ENCODE measurements at places on chromosomes 3 and 15.

DNA sequence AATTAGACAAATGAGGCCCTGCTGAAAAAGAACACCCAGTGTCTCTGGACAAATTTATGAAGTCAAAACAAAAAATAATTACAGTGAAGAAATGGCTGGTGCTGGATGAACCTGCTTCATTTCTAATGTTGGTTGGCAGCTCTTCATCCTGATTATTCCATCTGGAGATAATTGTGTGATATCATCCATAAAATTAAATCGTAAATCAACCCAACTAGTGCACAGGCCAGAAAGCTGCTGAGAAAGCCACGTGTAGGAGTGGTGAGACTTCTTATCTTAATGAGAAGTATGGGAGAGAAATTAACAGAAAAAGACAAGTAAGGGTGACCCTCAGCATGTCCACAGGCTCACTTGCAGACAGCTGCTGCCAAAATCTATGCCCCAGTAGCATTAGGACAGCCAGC is 465.2 kb upstream of the TGFBR2 start:
- DNase-seq = no peak

GRCh38 chr15:78052001-78052401 is 25.5 kb downstream of the TBC1D2B start:
- DNase-seq = no peak

GRCh38 chr15:85950101-85950500 is 129.6 kb upstream of the AGBL1 start:
- DNase-seq = no peak

GRCh38 chr3:18761530-18761929 is 336.4 kb upstream of the SATB1 start:
- DNase-seq = no peak

DNA sequence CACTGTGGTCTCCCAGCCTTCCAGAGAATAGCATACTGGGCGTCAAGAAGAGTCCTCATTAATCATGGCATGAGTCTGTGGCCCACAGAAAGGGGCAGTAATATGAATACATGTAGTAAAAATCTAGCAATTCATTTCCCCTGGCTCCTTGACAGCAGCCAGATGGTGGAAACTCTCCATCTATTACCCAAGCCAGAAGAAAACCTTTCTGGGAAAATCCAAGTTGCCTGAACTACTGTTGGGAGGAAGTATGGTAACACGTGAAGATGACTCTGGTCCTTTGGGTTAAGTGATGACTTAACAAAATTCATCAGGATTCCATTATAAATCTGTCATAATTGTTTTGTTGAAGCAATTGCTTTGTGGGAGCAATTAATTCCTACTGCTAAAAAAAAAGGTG is 530.5 kb downstream of the FHIT start:
- no peak for DNase-seq

DNA sequence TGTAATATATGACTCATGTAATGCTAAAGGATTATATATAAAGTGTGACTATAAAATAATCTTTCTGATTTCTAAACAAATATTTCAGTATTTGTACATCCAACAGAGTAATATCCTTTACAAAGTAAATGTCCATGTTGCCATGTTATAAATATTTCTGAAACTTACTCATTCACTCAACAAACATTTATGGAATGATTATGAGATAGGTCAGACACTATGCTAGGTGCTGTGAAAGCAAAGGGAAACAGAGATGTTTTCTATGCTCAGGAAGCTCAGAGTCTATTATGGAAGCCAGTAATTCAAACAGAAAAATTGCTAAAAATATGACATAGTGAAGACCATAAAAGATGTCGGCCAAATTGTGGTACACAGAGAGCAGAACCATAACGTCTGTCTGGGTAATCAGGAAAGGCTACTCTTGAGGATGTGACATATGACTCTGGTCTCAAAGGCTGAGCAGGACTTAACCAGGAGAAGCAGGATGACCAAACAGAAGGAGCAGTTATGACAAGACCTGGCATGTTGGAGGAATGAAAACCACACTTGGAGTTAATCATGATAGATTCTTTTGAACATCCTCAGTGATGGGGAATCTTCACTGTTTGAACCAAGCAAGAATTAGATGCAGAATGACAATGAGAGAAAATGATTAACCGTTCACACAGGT is 39.0 kb upstream of the MYO5C start:
- DNase-seq = no peak

Measured in activated CD4-positive, alpha-beta T cell treated with anti-CD3 and anti-CD28 coated beads, Interleukin-2, amount 50 U/mL, for 1 hour (primary cell).